Effector memory CD4-positive, alpha-beta T cell (primary cell): ENCODE measurements at places on chromosomes 12 and 14.

- no peak for DNase-seq
These were observed 111.2 kb downstream of the LRRIQ1 start for GRCh38 chr12:85147331-85147730.

- no peak for DNase-seq
These were observed 52.7 kb downstream of the BCAT1 start for GRCh38 chr12:24896171-24896570.

DNA sequence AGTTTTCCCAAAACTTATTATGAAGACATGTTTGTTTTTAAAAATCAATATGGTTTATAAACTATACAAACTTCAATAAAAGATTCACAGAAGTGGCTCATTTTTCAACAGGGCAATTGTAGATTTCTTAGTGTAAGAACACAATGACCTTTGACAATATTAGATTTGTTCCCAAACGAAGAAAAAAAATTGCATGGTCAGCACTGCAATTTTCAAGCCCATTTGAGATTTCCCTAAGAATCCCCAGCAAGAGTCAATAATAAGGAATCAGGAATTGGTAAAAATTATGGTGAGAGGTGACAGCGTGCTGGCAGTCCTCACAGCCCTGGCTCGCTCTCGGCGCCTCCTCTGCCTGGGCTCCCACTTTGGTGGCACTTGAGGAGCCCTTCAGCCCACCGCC lies 145.8 kb downstream of the DERA start:
- no peak for DNase-seq

GRCh38 chr14:85702997-85703396 lies 173.1 kb downstream of the FLRT2 start:
- no peak for DNase-seq

GRCh38 chr12:89756194-89756584 lies 47.6 kb upstream of the ATP2B1 start:
- no peak for DNase-seq

DNA sequence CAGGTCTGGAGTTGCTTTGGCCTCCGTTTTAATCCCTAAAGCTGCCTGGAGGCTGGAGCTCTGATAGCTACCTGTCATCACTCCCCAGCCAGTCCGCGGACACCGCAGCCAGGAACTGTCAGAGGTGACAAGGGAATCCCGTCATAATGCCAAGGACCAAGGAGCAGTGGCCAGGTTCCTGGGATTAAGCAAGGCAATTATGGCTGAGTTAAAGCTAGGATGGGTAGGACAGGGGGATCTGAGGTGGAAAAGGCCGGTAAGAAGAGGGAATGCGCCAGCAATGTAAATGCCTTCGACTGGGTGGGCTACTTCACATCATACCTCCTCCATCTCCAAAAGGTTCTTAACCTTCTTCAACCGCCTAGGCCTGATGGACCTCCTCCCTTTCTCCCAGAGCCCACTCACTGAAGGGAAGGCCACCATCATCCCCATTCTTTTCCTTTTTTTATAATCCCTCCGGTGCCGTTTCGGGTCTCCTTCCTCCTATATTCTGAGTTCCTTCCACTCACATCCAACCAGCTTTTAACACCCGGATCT lies 1.9 kb downstream of the PPP1R3E start:
- DNase-seq: no peak

GRCh38 chr14:69398818-69399210 lies 322 bp downstream of the SLC39A9 start:
- DNase-seq: no peak

- DNase-seq: no peak
These were observed 42.9 kb downstream of the DUSP6 start for GRCh38 chr12:89309440-89309802.

DNA sequence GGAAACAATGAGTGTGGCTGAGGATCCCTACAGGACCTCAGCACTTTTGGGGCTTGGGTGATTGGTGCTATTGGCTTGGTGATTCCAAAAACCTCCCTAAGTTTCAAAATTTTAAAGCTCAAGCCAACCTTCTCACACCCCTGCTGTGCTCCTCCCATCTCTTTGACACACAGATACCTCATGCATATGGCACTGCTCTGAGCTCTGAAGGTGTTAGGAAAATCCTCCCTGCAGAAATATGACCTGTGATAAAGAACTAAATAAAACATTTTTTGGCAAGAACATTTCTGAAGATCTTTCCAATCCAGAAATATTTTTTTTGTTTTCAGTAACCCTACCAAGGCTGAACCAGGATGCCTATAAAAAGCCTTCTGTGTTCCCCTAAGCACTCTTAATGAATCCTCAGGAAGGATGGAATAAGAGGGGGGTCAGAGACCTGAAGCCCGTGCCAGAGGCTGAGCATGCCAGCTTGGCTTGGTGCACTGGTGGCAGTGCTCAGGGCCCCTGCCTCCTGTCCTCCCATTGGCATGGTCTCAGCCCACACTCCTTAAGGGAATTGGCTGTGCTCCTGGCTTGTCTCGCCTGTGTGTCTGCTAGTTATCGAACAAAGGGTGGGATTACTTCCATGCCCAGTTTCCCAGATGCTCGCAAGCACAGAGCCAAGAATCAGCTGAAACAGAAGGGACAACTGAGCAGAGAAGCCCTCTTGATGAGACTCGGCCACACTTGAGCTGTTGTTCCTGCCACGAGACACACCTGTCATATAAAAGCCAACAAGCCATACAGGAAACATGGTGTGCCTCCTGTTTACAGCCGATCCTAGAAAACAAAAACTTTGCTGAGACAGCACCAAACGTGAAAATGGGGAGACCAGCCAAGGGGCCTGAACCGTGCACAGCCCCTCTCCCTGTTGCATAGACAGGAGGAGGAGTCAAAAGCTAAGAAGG lies 132.7 kb upstream of the EEA1 start:
- DNase-seq: no peak

DNA sequence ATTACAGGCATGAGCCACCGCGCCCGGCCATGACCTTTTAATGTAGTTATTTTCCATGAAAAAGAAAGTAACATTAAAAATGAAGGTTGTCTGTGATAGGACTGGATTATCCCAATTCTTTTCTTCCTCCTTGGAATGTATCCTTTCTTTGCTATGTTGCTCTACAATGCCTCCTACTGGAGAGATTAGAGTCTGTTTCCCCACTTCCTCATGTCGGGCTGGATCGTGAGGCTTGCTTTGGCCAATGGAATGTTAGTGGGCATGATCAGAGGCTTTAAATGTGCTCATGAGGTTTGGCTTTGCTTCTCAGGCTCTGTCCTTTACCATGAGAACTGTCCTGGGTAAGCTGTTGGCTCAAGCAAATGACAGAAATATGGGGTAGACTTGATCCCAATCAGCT lies 34.7 kb upstream of the SOCS2 start:
- DNase-seq: no peak

- DNase-seq: no peak
These were observed 262.6 kb upstream of the LRIG3 start for GRCh38 chr12:59182658-59183455.

- DNase-seq: no peak
These were observed 29.6 kb upstream of the ATXN2 start for GRCh38 chr12:111628505-111629260.

- DNase-seq: peak; percentile 14
These were observed 11.9 kb downstream of the TMEM52B start for GRCh38 chr12:10190558-10191388.

GRCh38 chr14:65070471-65070976 lies 31.8 kb downstream of the MAX start:
- no peak for DNase-seq

DNA sequence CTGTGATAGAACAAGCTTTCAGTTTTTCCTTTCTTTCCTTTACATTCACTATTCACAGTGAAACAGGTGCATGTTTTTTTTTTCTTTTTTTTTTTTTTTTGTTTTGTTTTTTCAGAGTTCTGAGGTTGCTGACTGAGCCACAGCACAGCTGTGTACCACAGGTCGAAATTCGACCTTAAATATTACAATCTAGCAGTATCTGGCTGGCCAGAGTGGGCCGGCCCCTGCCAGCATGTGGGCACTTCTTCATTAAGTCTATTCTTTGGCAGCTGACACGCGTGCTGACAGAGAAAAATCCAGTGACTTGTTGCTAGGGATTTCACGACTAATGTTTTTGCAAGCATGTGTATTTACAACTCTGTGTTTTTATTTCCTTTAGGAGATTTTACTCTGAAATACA lies 33.9 kb downstream of the FBXO33 start:
- DNase-seq: no peak

DNA sequence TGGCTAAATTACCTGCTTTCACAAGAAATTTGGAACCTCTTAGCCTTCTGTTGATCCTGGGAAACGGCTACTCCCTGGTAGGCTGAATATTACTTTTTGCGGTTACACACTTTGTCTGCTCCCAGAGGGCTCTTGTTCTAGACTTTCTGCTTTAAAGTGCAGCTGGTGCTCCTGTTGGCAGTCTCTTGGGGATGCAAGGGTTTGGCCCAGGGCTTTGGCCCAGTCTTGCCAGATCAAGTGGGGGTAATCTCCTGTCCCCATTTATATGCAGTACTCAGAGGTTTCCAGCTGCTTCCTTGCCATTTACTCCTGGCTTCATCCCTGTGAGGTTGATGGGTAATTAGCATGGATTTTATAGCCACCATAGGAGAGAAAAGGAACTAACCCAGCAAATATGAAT lies 558.2 kb upstream of the MIS18BP1 start:
- DNase-seq: no peak

DNA sequence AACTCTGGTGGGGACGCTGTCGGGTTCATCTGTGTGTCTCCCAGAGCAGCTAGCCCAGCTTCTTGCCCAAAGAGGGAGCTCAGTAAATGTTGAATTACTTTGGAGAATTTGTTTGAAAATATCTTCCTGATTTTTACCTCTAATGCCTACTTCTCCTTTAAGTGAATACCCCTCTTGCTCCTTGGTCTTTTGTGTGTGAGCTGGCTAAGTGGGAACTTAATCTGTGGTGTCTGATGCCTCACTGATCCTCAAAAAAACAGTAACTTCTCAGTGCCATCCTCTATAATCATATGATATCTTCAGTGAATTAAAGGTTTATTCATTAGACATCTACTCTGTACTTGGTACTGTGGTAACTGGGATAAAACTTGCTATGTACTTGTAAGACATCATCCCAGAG lies 7.7 kb upstream of the PSMA6 start:
- DNase-seq: no peak

DNA sequence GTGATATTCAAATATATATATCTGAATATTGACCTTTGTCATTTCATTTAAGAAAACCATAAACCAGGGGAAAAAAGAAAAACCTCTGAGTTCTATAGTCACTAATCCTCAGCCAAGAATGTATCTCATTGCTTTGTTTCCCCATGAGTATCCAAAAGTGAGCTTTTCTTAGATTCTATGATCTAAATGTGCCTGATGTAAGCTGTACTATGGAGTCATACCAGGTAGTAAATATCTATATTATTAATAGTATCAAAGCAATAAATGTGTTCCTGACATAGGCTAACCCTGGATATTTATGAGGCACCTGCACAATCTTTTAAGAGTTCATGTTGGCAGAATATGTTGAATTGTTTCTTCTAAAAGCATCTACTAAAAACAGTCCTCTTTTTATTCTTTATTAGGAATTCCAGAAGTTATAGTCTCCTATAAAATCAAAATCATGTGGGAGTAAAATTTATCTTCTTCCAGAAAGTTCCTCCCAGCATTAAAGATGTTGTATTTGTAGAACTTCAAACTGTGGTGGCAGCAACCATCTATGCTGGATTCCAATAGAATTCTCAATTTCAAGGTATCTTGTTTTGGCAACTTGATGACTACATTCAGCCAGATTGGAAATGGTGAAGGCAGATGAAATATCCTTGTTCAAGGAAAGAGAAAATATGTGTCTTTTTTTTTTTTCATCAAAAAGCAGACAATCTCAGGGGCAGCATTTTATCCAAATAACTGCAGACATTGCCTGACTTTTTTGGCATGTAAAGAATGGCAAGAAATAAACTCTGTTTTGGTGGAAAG lies 139.7 kb upstream of the RASSF8 start:
- DNase-seq: no peak

DNA sequence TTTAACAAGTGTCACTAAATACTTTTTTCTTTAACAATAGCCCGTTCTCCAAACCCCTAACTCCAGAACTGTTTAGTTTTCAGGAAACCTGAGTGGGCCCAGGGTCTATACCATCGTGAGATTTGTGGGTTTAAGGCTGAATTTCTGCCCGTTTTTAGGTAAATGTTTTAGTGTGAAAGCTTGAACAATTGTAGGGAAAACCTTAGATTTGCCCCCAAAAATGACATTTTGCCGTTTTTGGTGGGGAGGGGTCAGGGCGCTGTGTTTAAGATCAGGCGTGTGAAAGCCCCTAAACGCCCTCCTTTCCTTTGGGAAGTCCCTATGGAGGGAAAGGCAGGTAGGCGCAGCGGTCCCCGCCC lies 320 bp upstream of the PRPF39 start:
- no peak for DNase-seq

DNA sequence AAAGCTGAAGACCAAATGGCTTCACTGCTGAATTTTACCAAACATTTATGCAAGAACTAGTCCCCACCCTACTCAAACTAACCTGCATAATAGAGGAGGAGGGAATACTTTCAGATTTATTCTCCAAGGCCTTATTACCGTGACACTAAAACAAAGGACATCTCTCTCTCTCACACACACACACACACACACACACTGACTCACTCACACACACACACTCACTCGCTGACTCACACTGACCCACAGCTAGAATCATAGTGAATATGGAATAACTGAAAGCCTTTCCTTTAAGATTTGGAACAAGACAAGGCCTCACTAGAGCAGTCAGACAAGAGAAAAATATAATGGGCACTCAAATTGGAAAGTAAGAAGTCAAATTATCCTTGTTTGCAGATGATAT lies 1014.1 kb downstream of the TMTC2 start:
- DNase-seq: no peak

DNA sequence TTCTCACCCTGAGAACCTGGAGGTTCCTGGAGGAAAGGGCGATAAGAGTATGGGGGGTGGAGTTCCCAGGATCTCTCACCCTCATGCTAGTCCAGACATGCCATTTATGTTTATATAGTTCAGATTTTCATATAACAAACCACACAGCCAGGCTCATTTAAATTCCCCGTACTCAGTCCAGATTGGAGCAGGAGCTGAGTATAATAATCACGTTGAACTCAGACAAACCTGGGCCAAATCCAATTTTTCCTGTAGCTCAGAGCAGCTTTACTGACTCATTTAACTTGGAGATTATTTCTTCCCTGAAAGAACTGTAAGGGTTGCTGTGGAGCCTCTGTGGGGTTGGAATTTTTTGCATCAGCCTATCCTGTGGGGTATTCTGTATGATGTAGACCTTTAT lies 660.8 kb downstream of the TMEM121 start:
- no peak for DNase-seq

- no peak for DNase-seq
These were observed 251.0 kb downstream of the DIO2 start for GRCh38 chr14:79960288-79960687.

GRCh38 chr14:105299654-105300541 lies 903 bp downstream of the BRF1 start:
- DNase-seq: no peak

DNA sequence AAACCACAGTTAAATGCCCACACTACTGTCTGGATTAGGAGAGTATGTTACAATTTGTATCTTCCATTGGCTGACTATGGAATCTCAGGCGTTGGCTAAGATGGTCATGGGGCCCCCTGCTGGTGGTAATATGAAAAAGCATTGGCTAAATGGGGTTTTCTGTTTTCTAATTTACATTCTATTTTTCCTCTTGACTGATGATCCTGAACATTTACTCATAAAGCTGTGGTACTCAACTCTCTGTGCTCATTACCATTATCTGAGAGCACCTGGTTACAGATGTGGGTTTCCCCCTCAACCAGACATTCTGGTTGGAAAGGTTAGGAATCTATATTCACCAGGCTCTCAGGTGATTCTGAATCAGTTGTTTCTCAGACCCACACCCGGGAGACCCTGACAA lies 64.8 kb downstream of the WSCD2 start:
- DNase-seq: no peak

GRCh38 chr12:2944401-2945047 lies 14.7 kb upstream of the TEAD4 start:
- DNase-seq: peak; percentile 3
